Renal cortical epithelial cell (primary cell): ENCODE measurements at places on chromosomes 6 and 20.
A peak's percentile ranks its signal among the peaks of the same experiment; 100 is the strongest.

DNA sequence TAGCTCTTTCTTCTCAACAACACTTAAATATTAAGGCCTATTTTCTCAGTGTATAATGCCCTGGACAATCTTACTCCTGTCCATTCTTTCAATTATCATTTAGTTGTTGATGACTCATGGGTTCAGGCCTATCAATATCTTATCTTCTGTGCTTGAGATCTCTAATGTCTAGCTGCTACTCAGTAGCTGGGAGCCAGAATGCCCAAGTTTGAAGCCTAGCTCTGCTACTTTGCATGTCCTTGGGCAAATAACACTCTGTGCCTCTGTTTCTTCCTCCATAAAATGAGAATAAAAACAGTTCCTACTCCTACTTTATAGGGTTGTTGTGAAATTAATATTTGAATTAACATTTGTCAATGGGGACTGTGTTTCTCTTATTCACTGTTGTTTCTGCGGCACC is 69.5 kb downstream of the MAN1A1 start:
- DNase-seq, result no peak

GRCh38 chr6:43705996-43706395 is 18.4 kb upstream of the MRPS18A start:
- no peak for DNase-seq

DNA sequence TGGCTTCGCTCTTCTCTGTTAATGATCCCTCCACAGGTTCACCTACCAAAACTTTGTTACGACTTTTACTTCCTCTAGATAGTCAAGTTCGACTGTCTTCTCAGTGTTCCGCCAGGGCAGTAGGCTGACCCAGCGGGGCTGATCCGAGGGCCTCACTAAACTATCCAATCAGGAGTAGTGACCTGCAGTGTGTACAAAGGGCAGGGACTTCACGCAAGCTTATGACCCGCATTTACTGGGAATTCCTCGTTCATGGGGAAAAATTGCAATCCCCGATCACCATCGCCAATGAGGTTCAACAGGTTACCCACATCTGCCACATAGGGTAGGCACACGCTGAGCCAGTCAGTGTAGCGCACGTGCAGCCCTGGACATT is 771.4 kb upstream of the DEFB115 start:
- DNase-seq, result no peak

GRCh38 chr6:149012040-149012545 is 265.3 kb downstream of the UST start:
- DNase-seq, result peak; percentile 95

DNA sequence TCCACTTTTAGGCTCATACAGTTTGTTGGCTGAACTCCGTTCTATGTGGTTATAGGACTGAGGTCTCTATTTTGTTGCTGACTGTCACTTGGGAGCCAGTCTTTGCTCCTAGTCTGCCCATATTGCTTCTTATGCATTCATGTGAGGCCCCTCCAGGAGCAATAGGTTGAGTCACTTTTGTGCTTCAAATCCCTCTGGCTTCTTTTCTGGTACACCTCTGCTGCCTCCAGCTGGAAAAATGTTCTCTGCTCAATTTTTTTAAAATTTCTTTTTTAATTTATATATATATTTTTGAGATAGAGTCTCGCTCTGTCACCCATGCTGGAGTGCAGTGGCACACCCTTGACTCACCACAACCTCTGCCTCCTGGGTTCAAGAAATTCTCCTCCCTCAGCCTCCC is 42.7 kb upstream of the NOX3 start:
- no peak for DNase-seq

DNA sequence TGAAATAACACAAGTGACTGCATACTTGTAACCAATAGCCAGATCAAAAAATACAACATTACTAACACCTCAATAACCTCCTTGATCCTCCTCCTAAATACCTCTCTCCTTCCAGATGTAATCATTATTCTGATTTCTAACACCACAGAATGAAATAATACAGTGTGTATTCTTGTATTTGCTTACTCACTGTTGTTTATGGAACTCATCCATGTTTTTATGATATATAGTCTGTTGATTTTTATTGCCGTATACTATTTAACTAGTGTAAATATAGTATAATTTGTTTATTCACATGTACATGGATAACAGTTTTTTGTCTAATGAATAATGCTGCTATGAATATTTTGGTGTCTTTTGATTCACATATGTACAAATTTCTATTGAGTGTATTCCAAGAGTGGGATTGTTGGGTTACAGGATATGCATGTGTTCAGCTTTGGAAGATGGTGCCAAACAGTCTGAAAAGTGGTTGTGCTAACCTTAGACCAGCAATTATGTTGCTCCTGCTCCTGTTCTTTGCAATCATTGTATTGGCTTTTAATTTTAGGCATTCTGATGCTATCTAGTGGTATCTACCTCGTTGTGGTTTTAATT is 11.5 kb downstream of the TTK start:
- DNase-seq, result no peak

DNA sequence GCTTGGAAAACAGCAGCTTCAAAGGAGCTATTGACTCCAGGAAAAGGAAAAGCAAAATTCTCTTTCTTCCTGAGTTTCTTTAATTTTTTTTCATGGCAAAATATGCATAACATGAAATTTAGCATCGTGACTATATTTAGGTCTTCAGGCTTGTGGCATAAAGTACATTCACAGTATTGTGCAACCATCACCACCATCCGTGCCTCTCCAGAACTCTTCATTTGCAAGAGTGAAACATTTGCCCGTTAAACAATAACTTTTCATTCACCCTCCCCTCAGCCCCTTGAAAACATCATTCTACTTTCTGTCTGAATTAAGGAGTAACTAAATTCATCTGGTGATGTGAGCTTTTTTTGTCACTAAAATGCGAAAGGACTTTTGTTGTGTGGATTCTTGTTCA is 251.7 kb downstream of the PHACTR1 start:
- peak; percentile 86 for DNase-seq

DNA sequence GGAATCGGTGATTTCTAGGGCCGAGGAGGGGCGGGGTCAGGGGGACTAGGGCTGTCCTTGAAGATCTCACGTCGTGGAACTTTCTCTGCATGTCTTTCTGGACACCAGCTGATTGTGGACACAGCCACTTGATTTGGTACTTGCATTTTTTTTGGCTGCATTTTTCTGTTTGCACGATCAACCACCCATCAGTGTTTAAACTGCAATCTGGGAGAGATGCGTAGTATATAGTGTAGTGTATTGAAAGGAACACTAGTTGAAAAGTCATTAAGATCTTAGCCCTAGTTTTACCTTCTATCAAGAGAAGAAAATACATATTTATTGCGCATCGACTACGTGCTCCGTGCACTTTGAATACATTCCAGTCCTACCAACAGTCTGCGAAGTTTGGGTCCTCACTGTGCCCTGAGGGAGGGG is 657 bp downstream of the NT5DC1 start:
- DNase-seq, result no peak

GRCh38 chr20:5741089-5741488 is 9.1 kb upstream of the SHLD1 start:
- peak; percentile 39 for DNase-seq

DNA sequence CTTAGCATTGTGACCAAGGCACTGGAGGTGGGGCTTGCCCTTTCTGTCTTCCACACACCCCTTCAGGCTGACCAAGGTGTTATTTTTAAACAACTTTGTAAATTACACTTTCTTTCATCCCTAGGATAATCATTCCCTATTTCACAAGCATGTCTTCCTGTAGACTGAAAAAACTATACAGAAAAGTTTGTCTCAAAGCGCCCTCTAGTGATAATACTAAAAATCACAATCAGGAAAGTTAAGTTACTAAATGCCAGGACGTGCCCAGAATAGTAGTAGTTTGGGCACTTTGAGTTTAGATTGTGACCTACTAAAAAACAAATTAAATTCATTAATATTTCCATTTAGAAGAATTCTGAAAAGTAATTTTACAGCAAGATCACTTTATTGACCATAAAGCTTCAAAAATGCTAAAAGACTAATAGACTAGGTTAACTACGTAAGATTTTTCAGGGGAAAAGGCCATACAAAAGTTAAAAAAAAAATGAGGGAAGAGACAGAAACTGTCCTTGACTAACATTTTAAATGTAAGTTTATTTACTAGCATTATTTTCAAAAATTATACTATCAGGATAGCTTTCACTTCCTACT is 123.3 kb upstream of the DUSP22 start:
- peak; percentile 66 for DNase-seq

- no peak for DNase-seq
Measured at GRCh38 chr20:4812216-4812615, 90.5 kb downstream of the PRND start.

DNA sequence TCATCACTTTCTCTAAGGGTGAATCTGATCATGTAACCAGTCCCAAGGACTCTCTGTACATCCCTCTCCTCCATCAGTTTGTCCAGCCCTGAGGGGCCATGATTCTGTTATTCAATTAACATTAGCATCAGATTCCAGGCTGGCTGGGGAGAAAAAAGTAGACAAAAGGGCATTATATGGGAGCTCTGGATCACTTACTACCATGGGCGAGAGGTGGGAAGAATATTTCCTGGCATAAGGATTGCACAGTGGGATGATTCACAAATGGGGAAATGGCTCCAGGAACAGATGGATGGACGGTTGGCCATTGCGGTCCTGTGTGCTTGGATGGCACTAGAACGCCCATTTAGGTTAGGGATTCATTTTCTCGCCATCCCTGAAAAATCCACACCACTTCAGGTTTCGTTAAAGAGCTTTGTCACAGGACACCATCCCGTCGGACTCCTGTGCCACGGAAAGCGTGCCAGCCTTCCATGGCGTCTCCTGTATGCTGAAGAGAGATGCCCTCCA is 112.6 kb downstream of the THBS2 start:
- no peak for DNase-seq

DNA sequence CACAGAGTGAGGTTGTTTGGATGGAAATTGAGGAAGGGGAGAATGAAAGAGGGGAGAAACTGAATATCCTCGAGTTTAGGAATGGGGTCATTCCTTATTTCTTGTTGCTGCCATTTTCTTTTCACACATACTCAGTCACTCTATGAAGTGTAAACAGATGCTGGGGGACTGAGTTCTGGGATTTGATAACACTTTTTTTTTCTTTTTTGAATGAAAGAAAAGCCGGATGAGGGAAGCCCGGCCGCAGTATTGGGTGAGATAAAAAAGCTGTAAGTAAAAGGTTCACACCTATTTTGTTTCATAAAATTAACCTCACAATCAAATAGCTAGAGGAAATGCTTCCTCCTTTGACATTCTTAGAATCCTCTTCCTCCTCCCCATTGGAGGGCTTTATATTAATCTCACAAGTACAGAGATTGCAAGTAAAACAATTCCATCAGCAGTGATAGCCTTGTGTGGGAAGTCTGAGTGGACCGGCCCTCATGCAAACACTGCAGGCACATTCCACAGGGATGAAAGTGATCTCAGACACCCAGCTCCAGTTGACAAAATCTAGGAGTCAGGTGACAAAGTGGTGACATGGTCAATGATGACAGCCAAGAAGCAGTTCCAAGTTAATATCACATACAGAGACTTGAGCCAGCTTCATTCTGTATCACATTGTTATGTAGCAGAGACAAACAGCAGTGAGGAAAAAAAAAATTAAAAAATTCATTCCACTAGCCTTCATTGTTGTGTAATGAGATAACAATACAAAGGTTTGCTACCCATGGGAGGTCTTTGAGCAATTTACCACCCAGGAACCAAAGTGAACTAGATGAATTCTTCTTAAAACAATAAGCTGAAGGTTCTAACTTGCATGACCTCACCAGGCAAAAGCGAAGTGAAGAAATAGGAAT is 391.1 kb upstream of the HSF2 start:
- DNase-seq, result no peak

GRCh38 chr20:32819992-32820697 is 391 bp downstream of the MAPRE1 start:
- DNase-seq, result peak; percentile 28

DNA sequence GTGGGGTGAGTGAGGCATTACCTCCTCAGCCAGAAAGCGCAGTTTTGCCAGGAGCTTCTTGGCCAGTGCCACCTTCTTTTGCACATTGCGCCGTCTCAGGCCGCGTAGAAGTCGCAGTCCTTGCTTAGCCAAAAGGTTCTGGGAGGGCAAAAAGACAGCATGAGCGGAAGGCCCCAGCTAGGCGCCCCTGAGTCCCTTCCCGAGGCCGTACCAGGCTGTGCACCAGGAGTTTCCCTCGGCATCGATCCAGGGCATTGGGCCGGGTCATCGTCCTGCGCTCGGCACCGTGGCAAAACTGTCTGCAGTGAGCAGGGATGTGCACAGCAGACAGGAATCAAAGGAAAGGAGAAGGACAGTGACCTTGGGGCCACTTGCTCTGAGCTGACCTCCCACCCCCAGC is 20.2 kb upstream of the SPAG4 start:
- no peak for DNase-seq

- DNase-seq, result peak; percentile 87
Measured at GRCh38 chr6:137309078-137309762, 90.0 kb upstream of the IFNGR1 start.

DNA sequence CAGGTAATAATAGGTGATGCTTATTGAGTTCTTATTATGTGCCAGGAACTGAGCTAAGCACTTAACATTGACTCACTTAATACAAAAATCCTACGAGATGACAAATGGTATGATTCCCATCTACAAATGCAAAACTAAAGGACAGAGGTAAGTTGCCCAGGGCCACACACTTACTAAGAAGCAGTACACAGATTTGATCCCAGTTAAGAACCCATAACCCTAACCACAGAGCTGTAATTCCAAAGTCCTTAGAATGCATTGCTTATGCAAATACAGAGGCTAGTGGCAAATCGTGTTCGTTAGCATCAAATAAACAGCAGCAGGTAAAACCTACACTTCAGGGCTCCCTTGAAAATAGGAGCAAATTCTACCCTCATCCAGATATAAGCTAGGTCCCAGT is 104.0 kb downstream of the SASH1 start:
- DNase-seq, result no peak

DNA sequence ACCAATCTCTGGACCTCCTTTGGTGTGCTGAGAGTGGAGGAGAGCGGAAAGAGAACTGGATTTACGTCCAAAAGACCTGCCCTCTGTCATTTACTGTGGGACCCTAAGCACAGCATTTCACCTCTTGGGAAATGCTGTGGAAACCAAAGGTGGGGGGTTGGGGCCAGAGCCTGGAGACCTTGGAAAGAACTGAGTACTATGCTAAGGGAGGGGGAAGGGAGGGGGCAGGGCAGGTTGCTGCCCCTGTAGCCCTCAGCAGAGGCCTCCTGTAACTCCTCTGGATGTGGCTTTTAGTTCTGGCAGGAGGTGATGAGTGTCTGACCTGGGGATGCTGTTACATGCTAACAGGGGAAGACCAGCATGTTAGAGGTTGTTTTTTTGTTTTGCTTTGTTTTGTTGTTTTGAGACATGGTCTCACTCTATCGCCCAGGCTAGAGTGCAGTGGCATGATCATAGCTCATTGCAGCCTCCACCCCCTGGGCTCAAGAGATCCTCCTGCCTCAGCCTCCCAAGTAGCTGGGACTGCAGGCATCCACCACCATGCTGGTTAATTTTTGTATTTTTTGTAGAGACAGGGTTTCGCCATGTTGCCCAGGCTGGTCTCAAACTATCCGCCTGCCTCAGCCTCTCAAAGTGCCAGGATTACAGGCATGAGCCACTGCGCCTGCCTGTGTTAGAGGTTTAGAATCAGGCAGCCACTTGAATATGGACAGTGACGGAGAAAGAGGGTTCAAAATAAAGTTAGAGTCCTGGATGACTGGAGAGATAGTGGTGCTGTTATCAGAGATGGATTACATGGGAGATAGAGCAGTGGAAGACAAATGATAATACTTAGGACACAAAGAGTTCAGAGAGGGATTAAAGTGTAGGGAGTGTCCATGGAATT is 18.4 kb upstream of the PARD6B start:
- no peak for DNase-seq

GRCh38 chr20:24160563-24161281 is 172.1 kb upstream of the GGTLC1 start:
- peak; percentile 54 for DNase-seq

- DNase-seq, result no peak
Measured at GRCh38 chr20:36925234-36925633, 26.3 kb downstream of the SAMHD1 start.

- DNase-seq, result no peak
Measured at GRCh38 chr20:51034476-51034875, 11.6 kb upstream of the KCNG1 start.
